Activated naive CD8-positive, alpha-beta T cell treated with anti-CD3 and anti-CD28 coated beads for 36 hours (primary cell): ENCODE measurements at places on chromosomes 7 and 10.

DNA sequence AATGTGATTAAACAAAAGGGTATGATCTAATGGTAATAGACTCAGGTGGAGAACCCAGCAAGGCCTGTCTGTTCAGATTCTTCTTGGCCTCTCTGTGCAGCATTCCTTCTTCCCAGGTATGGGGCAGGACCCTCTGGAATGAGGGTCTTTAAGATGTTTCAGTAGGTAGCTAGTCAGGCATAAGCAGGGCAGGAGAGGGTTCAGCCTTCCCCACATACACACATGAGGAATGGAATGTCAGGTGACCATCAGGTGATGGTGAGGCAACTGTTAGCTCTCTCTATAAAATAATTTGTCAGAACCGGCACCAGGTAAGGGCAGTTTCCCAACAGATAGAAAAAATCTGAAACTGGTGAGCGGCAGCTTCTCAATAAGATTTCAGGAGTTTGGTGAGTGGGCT, 222.3 kb upstream of the PHYHIPL start:
- no peak for DNase-seq

DNA sequence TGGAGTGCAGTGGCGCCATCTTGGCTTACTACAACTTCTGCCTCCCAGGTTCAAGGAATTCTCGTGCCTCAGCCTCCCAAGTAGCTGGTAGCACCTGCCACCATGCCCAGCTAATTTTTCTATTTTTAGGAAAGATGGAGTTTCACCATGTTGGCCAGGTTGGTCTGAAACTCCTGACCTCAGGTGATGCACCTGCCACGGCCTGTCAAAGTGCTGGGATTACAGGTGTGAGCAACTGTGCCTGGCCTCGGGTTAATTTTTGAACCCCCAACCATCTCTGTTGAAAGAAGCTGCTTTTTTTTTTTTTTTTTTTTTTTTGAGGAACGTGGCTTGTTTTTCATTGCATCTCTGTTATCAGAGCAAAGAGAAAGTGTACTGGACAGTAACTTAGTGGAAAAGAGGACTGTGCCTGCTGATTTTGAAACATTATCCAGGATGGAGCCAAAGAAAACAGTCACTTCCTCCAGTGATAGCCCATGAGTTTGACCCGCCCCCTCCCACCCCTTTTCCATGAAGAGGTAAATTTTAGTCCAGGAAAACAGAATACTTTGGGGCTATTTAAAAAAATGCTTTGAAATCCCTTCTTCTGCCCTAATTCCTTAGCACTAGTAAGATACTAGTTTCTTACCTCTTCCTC, 38.3 kb downstream of the WBP1L start:
- no peak for DNase-seq

- DNase-seq, result no peak
Observed at GRCh38 chr7:17462131-17462631, 163.7 kb downstream of the AHR start.

DNA sequence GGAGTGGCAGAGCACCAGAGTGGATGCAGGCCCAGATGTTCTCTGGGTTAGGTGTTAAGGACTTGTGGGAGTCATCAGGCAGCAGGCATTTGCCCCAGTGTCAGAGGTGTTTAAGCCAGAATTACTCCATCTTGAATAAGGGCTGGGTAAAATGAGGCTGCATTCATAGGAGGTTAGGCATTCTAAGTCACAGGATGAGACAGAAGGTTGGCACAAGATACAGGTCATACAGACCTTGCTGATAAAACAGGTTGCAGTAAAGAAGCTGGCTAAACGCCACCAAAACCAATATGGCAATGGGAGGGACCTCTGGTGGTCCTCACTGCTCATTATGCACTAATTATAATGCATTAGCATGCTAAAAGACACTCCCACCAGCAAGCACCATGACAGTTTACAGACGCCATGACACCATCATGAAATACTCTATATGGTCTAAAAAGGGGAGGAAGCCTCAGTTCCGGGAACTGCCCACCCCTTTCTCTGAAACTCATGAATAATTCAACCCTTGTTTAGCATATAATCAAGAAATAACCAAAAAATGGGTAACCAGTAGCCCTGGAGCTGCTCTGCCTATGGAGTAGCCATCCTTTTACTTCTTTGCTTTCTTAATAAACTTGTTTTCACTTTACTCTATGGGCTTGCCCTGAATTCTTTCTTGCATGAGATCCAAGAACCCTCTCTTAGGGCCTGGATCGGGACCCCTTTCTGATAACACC, 882 bp upstream of the LRRC61 start:
- peak; percentile 67 for DNase-seq

DNA sequence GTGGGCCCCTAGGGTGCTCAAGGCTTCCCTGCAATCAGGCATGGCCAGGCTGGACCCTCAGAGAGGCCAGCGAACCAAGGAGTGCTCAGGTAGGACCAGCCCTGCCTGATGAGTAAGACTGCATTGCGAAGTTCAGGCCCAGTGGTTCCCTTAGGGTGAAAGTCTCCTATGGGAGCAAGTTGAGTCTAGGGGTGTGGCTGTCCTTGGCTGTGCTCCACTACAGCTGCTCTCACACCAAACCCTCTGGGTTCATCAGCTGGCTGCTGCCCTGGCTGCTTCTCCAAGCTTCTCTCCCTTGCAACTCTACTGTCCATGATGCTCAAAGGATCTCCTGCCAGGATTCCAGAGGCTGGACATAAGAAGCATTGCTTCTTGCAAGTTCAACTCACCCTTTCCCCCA, 18.7 kb downstream of the FAM25A start:
- DNase-seq, result no peak

GRCh38 chr7:2821842-2822507, 22.1 kb downstream of the GNA12 start:
- DNase-seq, result no peak

- DNase-seq, result no peak
Observed at GRCh38 chr7:3175285-3175902, 125.7 kb upstream of the SDK1 start.

- DNase-seq, result no peak
Observed at GRCh38 chr7:133945497-133945896, 181.6 kb upstream of the LRGUK start.

DNA sequence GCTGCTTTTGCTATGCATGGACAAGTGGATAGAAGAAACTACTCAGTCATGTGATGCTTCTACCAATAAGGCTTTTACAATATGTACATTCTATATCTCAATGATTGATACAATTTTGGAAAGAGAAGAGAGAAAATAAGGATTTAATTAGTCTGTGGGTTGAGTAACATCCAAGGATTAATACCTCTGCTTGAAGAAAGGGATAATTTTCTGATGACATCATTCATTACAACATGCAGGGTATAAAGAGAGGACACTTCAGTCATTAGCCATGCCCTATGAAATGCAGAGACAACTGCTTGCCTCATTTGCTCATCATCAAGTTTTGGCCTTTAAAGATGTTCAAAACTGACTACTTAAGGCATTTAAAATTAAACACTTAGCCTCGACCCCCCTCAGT, 237.3 kb downstream of the AHR start:
- DNase-seq, result no peak

- no peak for DNase-seq
Observed at GRCh38 chr7:42739638-42740037, 172.2 kb downstream of the C7orf25 start.
